ENCODE measurements at places on chromosomes 2 and 18. TPM values are rescaled to one million over a fixed set of nuclear protein-coding genes. Genes with fewer than 3 reads are reported as not detected.
A peak's percentile ranks its signal among the peaks of the same experiment; 100 is the strongest.

- DNase-seq = no peak
Observed at GRCh38 chr2:128727404-128727803, 408.7 kb upstream of the HS6ST1 start.

- no peak for DNase-seq
Observed at GRCh38 chr2:177422271-177422670, 29.7 kb downstream of the AGPS start.

DNA sequence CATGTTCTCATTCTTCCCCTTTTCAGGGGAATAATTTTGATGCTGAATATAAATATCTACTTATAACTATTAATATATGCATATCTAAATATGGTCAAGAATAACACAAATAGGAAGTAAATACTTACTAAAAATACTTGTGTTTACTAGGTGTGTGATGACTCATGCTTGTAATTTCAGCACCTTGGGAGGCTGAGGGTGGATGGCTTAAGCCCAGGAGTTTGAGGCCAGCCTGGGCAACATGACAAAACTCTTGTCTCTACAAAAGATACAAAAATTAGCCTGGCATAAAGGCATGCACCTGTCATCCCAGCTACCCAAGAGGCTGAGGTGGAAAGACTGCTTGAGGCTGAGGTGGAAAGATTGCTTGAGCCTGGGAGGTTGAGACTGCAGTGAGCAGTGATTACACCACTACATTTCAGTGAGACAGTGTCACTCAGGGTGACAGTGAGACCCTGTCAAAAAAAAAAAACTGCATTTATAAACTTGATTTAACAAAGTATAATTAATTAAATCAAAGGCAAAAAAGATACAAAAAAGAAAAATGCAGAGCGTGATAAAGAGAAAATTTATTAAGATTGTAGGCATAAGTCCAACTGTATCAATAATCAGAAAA is 703.1 kb upstream of the VRK2 start:
- no peak for DNase-seq

DNA sequence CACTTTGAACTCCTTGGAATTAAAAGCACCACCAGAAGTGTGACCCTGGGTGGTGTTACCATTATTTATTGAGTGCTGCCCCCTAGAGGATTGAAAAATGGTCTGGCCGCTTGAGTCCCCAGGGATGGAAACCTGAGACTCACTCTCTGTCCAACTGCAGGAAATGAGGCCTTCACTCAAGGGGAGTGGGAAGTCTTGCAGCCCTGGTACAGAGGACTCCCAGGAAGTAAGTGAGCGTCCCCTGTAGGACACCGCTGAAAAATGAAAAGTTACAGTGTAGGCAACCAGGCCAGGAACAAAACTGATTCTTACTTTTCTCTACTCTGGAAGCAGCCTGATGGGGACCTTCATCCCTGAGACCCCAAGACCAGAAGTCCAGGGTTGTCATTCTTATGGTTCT is 2.2 kb upstream of the NRP2 start:
- DNase-seq = peak; percentile 89

DNA sequence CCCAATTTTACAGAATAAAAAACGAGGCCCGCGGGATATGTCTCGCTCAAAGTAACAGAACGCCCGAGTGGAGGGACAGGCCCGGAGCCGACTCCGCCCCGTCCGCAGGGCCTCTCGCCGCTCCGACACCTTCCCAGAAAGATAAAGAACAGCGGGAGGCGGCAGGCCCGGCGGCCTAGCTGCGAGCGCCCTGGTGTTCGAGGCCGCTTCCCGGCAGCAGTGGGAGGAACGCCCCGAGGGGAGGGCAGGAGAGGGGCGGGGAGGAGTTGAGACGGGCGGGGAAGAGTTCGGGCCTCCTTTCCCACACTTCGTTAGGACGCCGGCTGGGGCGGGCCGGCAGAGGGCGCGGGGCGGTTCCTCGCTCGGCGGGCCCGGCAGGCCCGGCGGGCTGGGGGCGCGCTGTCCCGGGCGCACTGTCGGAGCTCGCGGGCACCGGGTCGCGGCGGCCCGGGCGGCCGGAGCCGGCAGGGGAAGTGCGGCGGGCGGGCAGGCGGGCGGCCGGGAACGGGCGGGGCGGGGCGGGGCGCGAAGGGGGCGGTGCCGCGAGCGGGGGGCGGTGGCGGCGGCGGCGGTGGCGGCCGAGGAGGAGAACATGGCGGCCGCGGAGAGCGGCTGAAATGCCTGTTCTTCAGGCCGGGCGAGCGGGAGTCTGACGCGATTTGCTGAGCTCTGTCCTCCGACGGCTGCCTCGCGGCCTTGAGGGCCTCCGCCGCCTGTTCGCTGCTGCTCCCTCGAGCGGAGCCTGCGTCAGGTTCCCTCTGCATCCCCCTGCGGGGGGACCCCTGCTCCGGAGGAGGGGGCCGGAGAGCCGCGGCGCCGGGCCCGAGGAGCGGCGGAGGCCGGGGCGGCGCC is at the start of gene NCOA1:
NCOA1 (plus strand) TSS at position 565 of the 852 bp plus-strand sequence. CDS start 167,424 bp downstream, outside the sequence.
- peak; percentile 83 for DNase-seq

DNA sequence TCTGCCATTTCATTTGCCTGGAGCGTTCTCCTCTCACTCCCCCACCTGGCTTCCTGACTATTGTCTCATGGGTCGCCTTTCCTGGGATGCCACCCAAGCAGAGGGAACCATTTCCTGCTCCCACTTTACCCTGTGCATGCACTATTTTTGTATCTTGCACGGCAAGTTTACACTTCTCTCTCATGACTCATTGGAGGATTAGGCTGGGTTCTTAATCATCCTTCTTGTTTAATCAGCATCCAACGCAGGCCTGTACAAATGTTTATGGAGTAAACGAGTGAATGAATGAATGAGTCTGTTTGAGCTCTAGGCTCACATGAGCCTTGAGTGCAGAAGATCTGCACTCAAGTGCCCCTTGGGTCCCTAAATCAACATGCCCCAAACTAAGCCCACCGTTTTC is 3.8 kb upstream of the ARHGAP25 start:
- DNase-seq = peak; percentile 69

DNA sequence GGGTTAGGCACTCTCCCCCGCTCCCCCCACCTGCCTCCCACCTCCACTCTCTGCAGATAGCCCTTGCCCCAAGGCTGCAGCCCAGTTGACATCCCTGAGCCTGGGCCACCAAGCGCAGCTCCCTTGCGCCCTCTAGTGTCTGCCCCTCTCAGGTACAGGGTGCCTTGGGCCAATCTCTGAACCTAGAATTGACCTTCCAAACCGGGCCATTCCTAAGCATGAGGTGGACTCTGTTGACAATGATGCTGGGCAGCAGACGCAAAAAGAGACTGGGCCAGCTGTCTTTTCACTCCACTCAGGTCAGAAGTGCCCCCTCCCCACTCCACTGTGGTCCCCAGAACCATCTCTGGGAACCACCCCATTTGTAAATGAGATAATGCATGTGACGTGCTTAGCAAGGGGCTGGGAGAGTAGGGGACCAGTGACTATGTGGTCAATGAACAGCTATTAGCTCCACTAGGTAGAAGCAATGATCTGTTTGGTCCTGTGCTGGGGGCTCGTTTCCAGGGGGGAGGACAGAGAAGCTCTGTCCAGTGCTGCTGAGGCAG is 43.3 kb upstream of the PLB1 start:
- peak; percentile 47 for DNase-seq

GRCh38 chr2:71524476-71524875 is 71.1 kb downstream of the DYSF start:
- DNase-seq = no peak

DNA sequence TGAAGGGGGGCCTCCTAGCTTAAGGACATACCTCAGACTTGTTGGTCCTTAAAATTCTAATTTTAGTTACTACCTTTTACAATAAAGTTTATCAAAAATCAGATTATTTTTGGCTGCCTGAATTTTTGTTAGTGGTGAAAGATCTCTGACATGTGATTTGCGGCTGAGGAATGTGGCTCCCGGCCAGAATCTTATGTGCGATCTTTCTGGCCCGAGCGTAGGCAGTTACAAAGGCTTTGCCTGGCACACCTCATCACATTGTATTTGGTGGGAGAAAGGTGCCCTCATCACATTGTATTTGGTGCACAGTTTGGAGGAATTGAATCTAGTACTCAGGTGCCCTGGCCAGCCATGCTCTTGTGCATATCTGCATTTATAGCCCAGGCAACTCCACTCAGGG is 289.1 kb downstream of the GULP1 start:
- no peak for DNase-seq

- DNase-seq = no peak
Observed at GRCh38 chr2:71779774-71780105, 326.4 kb downstream of the DYSF start.

- peak; percentile 58 for DNase-seq
Observed at GRCh38 chr2:10537522-10538199, 89.5 kb upstream of the ODC1 start.

DNA sequence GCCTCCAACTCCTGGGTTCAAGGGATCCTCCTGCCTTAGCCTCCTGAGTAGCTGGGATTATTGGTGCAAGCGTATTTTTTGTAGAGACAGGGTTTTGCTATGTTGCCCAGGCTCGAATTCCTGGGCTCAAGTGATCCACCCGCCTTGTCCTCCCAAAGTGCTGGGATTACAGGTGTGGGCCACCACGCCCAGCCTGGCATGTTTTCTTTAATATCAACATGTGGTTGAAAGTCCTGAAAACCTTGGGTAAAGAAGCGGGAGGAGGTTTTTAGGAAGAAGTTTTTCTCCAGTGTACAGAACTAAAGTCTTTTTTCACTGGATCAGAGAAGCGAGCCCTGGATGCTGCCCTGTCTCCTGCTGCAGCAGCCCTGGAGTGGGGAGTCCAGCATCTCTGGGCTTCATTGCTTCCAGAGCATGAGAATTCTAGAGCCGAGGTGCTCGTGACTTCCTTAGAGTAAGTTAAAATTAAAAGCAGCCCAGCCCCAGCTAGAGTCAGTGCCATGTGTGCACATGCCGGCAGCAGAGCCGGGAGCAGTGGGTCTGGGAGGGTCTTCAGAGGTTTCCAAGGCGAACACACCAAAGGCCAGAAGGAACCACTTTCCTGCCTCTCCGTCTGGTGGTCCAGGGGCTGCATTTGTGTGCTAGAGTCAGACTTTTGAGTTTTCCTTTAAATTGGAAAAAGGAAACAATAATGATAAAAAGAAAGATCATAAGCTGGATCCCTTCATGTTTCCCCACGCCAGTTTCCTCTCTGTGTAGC is 31.2 kb downstream of the ITGB1BP1 start:
- DNase-seq = no peak

DNA sequence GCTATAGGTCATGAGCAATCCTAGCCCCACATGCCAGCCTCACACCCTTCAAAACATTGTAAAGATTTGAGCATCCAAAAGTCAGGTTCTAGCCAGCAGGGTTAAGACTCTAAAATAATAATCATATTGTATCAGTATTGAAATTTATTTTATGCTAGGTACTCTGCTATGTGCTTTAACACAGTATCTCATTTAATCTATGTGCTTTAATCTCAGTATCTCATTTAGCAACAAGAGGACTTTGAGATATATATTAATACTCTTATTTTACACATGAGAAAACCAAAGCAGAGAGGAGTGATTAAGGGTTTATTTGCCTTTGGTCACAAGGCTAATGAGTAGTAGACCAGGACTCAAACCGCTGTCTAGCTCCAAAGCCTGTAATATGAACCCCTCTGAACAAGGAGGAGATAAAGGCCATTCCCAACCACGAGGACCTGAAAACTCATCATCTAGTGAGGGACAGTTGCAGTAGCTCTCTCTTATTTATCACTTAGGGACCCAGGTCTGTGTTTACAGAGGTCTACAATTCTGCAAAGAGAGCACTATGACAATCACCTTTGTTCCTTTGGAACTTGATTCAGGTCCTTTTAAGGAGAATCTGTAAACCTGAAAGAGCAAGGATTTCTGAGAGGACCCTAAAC is 116.5 kb upstream of the SERTAD2 start:
- peak; percentile 22 for DNase-seq

- no peak for DNase-seq
Observed at GRCh38 chr18:30342675-30343074, 699.9 kb downstream of the DSC3 start.

- no peak for DNase-seq
Observed at GRCh38 chr18:9422816-9423519, 52.3 kb upstream of the RALBP1 start.

GRCh38 chr18:36628435-36629137 is 200.2 kb downstream of the TPGS2 start:
- DNase-seq = peak; percentile 28

DNA sequence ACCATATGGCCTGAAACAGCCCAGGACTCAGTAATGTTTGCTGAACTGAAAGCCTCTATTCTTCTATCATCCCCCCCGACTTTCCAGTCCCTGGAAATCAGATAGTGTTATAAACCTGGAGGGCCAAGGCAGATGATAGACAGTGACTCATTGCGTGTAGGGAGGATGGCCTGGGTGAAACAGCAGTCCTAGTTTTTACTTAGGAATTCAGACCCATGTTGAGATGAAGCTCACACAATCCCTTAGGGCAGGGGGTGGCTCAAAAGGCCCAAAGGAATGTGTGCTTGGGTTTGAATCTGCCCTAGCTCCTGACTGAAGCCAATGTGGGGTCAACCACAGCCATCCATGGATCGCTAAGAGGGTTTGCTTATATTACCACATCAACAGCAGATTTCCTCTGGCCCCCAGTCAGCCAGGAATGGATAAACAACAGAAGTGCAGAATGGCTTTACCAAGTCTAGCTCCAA is 43.9 kb upstream of the STPG4 start:
- DNase-seq = peak; percentile 100

DNA sequence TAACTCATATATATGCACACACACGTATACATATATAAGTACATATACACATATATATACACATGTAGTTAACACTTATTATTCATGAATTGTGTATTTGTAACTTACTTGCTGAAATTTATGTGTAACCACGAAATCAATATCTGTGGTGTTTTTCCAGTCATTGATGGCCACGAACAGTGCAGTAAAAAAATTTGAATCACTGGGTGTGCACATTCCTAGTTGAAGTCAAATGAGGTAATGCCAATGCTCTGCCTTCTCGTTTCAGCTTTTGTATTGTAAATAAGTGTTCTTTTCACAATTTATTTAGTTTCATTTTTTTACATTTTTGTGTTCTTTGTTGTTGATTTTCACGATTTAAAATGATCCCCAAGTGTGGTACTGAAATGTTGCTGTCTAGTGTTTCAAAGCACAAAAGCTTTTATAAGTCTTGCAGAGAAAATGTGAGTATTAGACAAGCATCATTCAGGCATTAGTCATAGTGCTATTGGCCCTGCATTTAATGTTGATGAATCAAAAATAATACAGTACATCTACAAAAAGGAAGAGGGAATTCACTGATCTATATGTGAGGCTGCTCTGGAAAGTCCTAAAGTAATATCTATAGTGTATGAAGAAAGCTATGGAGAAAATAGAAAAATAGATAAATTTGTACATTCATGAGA is 419.0 kb downstream of the DSC3 start:
- no peak for DNase-seq

DNA sequence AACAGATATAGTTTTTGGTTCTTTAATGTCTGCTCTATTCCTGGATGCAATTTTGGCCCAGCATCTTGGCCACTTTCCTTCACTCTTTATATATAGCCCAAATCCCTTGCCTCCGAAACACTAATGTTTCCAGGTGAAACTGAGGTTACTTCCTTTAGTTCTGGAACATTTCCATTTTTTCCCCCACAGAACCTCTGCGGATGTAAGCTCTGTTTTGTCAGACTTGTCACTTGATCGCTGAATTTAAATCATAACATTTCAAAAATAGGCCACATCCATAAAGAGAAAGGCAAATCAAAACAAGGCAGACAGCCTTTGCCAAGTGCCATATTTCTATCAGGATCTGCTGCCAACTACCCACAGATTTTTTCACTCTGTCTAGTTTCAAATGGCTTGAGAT is 115.1 kb downstream of the ANKRD44 start:
- DNase-seq = no peak

- no peak for DNase-seq
Observed at GRCh38 chr2:3361518-3362389, 15.9 kb downstream of the EIPR1 start.

The ASTL gene
- not detected for total RNA-seq

The LHCGR gene
- total RNA-seq = not detected

The SCYGR4 gene
- not detected for total RNA-seq

The PFN4 gene
- total RNA-seq = 2.4 TPM

The CHN1 gene
- total RNA-seq = 131 TPM

The POTEI gene
- total RNA-seq = not detected

The SIX3 gene
- total RNA-seq = not detected
